ENCODE measurements at places on chromosomes 5 and 9. TPM values are rescaled to one million over a fixed set of nuclear protein-coding genes. Genes with fewer than 3 reads are reported as not detected.

LHX3 gene
- polyA plus RNA-seq = not detected

GRCh38 chr5:166365164-166365563 is 1926.3 kb upstream of the WWC1 start:
- DNase-seq = no peak

SHOC1 gene
- not detected for polyA plus RNA-seq

DNA sequence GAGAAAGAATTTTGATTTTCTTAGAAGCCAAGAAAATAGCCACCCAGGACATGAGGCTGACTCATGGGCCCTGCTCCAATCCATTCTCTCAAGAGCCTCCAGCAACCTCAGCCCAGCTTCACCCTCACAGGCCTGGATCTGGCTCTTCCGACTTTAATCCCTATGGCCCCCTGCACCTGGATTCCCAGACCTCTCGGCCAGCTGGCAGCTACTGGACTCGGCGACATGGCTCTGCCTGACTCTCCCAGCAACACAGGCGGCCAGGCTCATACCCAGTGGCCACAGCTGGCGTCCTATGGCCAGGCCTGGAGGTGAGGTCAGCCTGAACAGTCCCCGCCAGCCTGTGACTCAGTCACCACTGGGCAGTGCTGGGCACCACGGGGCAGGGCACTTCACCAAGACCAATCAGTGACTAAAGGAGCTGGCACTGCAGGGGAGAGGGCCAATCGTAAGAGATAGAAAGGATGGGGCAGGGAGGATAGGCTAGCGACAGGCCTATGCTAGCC is 6.2 kb upstream of the PDLIM4 start:
- no peak for DNase-seq

DNA sequence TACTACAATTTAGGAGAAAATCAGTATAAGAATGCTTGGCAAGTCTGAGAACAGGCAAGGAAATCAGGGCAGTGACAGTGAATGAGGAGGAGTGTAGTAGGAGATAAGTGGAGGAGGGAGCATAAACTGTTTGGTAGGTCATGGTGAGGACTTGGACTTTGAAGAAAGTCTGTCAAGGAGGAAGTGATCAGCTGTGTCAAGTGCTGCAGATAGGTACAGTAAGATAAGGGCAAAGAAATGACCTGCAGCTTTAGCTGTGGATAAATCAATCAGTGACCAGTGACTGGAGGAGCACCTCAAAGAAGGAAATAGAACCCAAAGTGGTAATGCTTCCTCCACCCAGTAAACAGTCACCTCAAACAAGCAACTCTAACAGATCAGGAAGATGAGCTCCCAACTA is 106.3 kb downstream of the RAPGEF6 start:
- no peak for DNase-seq

DNA sequence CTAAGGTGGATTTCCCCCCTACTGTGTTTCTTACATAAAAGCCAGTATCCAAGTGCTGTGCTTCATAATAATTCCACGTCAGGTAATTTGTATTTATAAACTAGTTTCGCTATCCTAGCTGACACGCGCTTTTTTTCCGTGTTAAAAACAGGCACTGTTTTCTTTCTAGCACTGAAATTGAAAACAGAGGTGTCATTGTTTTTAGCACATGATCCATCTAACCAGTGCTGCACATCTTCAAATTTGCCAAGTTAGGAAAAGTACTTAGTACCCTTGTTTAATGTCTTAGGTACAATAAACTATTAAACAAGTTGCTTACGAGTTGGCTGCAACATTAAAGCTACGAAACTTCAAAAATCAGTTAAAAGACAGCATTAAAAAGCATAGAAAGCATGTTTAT is 49.9 kb downstream of the JMY start:
- no peak for DNase-seq

- DNase-seq = no peak
Measured at GRCh38 chr5:17065458-17065857, 129.4 kb upstream of the MYO10 start.

PCDHGA9 gene
- not detected for polyA plus RNA-seq

SLC36A2 gene
- polyA plus RNA-seq = not detected

DNA sequence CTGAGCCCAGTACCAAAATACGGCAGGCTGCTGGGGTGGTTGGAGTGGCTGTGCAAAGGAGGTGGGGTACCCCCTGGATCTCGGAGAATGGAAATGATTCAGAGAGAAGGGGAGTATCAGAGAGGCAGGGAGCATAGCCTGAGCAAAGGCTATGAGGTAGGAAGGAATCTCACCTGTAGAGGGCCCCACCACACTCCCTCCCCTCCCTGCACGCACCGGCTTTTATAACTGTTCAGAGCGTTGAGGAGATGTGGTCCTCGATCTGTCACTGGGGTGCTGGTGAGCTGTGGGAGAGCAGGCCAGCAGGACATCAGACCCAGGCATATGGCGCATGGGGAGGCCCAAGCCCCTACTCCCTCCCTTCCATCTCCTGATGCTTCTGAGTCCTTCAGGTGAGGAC is 13.2 kb downstream of the PHF19 start:
- no peak for DNase-seq

PCDHGA2 gene
- not detected for polyA plus RNA-seq

- peak; percentile 15 for DNase-seq
Measured at GRCh38 chr5:128201065-128201926, 117.7 kb downstream of the SLC12A2 start.

- no peak for DNase-seq
Measured at GRCh38 chr5:37703841-37704241, 136.0 kb downstream of the GDNF start.

DNA sequence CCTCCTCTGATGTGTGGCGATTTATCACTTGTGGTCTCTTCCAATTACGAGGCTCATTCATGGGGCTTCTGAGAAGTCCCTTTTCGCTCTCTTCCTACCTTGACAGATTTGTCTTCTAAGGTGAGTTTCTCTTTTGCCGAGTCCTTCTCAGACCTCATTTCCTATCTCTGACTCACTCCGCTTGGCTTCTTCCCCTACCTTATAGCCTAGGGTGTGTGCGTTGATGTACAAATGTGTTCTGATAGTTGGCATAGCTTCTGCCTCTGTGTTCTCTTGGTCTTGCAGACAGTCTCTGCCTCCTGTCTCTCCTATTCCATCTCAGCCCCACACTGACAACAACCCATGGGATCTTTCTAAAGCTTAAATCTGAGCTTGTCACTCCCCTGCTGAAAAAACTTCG is 56.9 kb upstream of the SHB start:
- no peak for DNase-seq

DNA sequence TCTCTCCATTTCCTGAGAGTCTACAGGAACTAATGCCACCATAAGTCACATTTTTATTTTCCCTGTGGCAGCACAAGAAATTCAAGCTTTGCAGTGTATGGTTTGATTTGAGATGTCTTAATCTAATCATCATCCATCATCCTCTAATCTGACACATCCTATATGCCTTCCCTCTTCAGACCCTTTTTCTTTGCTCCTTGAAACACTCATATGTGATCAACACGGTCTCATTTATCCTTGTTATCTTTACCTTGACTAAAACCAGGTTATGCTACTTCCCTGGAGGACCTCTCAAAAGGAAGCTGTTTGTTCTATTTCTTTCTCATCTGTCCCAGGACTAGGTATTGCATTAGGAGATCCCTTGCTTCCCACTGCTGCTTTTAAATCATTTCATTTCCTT is 146.9 kb upstream of the MRPS30 start:
- DNase-seq = no peak

ZDHHC11B gene
- polyA plus RNA-seq = not detected

- DNase-seq = no peak
Measured at GRCh38 chr5:2705861-2706260, 45.6 kb downstream of the IRX2 start.

SPATA6L gene
- polyA plus RNA-seq = not detected

PCDHB4 gene
- polyA plus RNA-seq = not detected

NSMF gene
- 4.6 TPM for polyA plus RNA-seq

Data from CD14-positive monocyte (primary cell).